K562 (cell line): ENCODE measurements at places on chromosomes 3 and 15. TPM values are rescaled to one million over a fixed set of nuclear protein-coding genes. Genes with fewer than 3 reads are reported as not detected.

- no peaks in the 10 kb centered on the region for H3K4me1 ChIP-seq
- no peak overlapping the region for H3K4me3 ChIP-seq
- H3K36me3 ChIP-seq, result no peaks in the 10 kb centered on the region
- DNase-seq, result no peak
Observed at GRCh38 chr3:32257042-32257441, 18.6 kb downstream of the CMTM8 start.

DNA sequence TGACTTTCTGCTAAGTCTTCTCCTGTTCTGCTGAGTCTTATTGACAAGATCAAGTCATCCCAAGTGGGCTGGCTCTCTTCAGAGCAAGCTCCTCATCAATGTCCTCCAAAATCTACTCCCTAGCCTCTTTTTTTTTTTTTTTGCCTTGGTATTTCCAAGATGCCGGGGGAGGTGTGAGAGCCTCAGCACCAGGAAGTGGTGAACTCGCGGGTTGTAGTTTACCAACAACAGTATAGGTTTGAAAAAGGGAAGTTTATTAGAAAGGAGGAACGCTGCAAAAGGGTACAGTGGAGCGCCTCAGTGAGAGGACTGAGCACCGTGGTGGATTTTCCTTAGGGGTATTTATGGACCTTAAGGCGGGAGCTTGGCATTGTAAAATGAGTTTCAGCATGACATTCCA is 94.3 kb upstream of the SGO1 start:
- no peaks in the 10 kb centered on the region for H3K36me3 ChIP-seq
- H3K4me3 ChIP-seq, result no peak overlapping the region
- DNase-seq, result no peak
- no peaks in the 10 kb centered on the region for H3K4me1 ChIP-seq

ACOX2 gene
- polyA plus RNA-seq, result not detected in 2 replicates

DNA sequence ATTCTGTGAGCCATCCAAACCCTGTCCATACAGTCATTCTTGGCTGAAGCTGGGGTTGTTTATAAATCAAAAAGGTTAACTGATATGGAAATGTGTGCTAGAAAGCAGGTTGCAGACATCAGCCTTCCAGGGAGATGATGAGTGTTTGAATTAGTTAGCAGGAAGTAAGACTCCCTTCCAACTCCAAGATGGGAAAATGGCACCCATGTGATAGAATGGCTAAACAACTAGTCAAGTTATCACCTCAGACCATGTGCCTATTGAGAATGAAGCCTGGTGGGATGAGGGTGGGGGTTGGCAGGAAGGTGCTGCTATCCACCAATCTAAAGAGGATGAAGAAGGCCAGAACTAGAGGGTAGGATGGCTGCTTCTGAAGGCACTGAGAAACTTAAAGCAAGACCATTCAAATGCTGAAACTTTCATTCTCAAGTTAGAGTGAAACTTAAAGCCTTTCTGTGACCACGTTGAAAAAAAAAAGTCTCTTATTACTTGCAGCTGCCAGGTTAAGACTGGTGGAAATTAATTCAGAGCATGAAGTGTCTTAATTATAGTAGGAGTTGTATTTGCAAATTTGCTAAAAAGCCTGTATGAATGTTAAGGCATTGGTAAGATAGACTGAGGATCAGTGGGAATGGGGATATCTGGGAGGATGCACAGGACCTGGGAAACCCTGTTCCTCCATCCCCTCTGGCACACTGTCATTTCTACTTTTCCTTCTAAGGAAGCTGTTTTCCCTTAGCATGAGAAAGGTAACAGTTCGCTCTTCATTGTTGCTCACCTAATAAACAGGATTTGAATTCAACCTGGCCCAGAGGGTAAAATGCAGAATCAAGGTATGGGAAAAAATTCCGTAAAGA is 36.8 kb downstream of the CCR3 start:
- H3K36me3 ChIP-seq, result no peaks in the 10 kb centered on the region
- H3K4me1 ChIP-seq, result no peaks in the 10 kb centered on the region
- DNase-seq, result no peak
- H3K27me3 ChIP-seq, result no peaks in the 10 kb centered on the region

DNA sequence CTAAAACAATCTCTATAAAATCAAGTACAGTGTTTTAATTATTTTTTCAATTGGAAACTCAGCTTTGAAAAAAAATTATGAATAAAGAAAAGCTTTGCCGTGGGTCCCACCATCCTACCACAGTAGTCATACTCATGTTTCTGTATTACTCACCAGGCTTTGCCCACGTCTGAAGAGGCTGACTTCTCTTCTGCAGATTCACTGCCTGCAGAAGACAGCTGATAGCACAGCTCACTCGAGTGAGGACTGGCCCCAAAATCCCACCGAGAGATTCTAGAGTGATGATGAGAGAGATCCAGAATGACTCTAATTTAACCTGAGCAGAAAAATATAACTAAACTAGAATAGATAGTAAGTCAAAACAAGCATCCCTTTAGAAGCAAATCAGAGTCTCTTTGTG is 11.9 kb downstream of the C2CD4B start:
- H3K4me1 ChIP-seq, result no peaks in the 10 kb centered on the region
- no peaks in the 10 kb centered on the region for H3K36me3 ChIP-seq
- no peak overlapping the region for H3K27ac ChIP-seq
- H3K27me3 ChIP-seq, result no peaks in the 10 kb centered on the region

GABRA5 gene
- not detected in 2 replicates for polyA plus RNA-seq

HTD2 gene
- 5.8 and 8.0 TPM in 2 replicates for polyA plus RNA-seq

GRCh38 chr3:160224256-160224655 is 966 bp upstream of the C3orf80 start:
- no peak for DNase-seq
- H3K27me3 ChIP-seq, result peaks cover 8% of the 10 kb centered on the region

DNA sequence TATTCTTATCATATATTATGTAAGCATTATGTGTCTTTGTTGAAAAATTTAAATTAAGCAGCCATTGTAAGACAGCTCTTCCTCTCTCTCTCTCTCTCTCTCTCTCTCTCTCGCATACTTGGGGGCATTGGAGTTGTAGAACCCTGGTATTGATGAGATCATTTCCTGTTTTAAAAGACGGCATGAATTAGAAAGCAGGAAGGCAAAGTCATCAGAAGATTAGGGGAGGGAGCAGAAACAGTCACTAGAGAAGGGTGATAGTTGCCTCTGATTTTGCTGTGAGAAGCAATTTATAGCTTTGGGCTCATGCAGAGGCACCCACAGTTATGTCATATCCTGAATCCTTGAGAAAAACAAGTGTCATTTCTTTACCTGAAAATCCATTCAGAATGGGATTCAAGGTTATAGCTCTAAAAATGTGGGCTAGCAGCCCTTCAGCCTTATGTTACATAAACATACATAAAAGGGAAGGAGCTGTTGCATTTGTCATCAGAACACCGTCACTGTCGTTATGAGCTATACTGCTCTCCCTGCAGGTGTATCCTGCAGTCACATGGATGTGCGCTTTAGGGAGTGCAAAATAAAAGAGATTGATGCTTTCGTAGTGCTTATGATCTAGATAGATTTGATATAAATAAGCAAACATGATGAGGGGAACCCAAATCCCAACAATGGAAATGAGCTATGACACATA is 213.8 kb downstream of the NR1D2 start:
- no peaks in the 10 kb centered on the region; the same call in 1 of the 2 replicates for H3K4me1 ChIP-seq
- no peak for DNase-seq

DNA sequence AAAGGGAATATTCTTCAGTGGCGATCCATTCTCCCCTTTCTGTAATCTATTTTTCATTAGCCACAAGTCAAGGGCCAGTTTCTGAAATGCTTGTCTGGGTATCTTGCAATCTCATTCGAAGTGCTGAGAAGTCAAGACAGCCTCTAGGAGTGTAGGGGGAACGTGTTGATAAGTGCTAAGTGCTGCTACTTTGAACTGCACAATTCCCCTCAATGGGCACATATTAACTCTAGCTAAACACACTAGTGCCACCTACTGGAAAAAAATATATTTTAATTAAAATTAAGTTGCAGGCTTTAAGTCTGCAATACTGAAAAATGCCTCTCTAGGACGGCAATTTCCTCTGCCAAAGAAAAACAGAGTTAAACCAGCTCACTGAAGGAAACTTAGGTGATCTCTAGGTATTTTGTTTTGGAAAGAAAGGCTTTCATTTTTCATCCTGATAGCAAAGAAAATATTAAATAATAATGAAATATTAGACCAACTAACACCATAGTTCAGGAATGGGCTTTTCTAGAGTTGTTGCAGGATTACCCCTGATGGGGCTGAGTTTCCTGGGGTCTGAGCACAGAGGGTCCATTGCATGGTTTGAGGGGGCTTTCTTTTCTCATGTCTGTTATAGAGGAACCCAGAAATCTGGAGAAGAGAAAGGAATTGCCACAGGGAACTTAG is 181.9 kb upstream of the KBTBD8 start:
- H3K4me3 ChIP-seq, result no peak overlapping the region
- no peak overlapping the region for H3K27ac ChIP-seq

GRCh38 chr3:45134758-45135521 is 11.2 kb downstream of the CDCP1 start:
- no peak overlapping the region for H3K4me3 ChIP-seq
- DNase-seq, result no peak
- H3K27me3 ChIP-seq, result no peaks in the 10 kb centered on the region
- H3K36me3 ChIP-seq, result peaks cover 7% of the 10 kb centered on the region
- peaks cover 82% of the 10 kb centered on the region for H3K4me1 ChIP-seq

DNA sequence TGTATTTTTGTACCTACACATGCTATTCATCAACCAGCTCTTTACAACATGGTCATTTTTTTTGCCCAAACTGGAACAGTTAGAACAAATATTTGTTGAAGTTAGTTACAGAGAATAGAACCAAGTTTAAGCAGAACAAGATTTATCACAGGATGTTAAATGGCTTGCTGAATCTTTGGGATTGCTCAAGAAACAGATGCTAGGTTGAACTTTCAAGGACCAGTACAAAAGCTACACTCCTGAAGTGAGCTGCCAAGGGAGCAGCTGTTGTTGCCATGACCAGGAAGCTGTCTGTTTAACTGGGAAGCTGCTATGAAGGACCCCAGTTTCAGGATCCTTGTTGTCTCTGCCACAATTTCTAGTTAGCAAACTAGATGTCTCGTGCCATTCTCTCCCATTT is 53.7 kb downstream of the ZIC1 start:
- no peaks in the 10 kb centered on the region for H3K27me3 ChIP-seq
- no peak for DNase-seq
- H3K27ac ChIP-seq, result no peak overlapping the region
- no peak overlapping the region for H3K4me3 ChIP-seq
- no peaks in the 10 kb centered on the region for H3K4me1 ChIP-seq

DNA sequence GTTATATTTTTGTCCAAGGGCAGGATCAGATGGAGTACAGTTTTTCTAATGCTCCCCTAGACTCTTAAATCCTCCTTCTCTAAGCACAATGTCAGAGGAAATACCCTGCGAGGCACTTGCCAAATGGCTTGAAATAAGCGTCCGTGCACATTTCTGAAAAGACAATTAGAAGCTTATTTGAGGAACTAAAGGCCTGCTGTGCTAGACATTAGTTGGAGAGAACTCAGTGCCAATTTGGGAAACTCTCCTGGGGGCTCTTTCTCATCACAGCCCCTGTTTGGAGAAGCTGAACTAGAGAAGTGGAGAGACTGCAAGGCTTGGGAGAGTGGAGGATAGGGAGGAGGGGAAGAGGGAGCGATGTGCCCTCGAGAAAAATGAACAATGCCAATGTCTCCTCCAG is 247.6 kb upstream of the C2CD4B start:
- H3K4me3 ChIP-seq, result no peak overlapping the region
- no peaks in the 10 kb centered on the region for H3K4me1 ChIP-seq
- H3K27ac ChIP-seq, result no peak overlapping the region

DNA sequence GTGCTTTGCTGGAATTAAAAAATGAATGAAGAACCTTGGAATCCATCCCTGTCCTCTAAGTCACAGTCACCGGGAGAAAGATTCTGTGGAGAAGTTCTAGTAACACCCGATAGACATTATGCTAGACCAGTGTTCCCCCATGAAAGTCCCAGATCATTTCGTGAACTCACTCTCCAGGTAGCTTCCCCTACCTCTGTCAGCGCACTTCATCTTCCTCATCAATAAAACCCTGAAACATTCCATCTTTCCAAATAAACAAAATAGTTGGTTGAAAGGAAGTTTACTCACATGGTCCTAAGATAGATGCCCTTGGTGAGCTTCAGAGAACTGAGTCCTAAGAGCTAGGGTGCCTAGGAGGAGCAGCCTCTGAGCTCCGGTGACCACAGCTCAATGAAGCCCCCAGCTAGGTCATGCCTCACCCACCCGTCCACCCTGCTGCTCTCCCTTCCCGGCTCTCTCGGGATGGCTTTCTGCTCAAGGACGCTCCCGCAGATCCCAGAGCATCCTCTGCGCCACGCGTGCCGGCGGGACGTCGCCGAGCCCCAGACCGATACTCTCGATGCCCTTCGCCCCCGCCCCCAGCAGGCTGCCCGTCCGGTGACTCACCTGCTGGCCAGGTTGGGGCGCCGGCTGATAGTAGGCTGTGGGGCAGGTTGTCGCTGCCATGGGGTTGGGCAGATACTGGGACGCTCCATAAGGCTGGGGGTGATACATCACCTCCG is 776 bp downstream of the VGLL3 start:
- H3K27me3 ChIP-seq, result no peaks in the 10 kb centered on the region
- DNase-seq, result no peak
- H3K4me1 ChIP-seq, result peaks cover 12% of the 10 kb centered on the region; the same call in 1 of the 2 replicates
- no peak overlapping the region for H3K4me3 ChIP-seq
- no peaks in the 10 kb centered on the region for H3K36me3 ChIP-seq

GOLGA8T gene
- not detected in 2 replicates for polyA plus RNA-seq

MINAR1 gene
- polyA plus RNA-seq, result 0.49 and 0.52 TPM in 2 replicates

ZPLD1 gene
- polyA plus RNA-seq, result 0.04 TPM in 1 of 2 replicates, not detected in the other

TBC1D21 gene
- not detected in 2 replicates for polyA plus RNA-seq

SUMF1 gene
- 5.2 and 7.4 TPM in 2 replicates for polyA plus RNA-seq

DNA sequence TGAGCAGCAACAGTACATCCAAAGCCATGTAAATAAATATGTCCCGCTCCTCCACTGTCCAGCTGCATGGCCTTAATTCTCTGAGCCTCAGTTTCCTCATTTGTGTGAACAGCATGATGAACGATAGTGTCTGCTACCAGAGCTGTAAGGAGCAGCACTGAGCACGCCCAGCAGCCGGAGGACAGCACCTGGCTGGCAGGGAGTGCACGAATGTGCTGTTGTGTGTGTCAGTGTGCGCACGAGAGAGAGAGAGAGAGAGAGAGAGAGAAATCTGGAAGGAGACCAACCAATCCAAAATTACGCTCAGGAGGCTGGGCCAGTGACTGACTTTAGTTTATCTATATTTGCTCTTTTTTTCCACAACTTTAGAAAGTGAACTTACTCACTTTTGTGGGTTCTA is 26.6 kb upstream of the PLXNA1 start:
- no peaks in the 10 kb centered on the region for H3K27me3 ChIP-seq
- no peaks in the 10 kb centered on the region for H3K36me3 ChIP-seq
- peaks cover 19% of the 10 kb centered on the region for H3K4me1 ChIP-seq
- no peak overlapping the region for H3K27ac ChIP-seq

DNA sequence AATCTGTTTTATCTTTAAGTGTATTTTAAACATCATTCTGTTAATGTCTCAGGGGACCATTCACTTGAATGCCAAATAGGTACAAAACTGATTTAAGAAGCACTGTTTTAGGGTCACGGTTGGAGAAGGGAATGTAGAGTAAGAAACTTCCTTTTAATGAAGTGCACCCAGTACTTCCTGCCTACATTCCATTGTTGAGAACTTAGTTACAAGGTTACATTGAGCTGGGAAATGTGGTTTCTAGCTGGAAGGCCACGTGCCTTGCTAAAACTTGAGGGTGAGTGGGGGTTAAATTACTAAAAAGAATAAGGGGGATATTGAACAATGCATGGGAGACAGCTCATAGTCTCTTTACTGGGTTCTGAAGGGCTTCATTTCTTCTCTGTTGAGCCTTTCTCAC is 78.3 kb upstream of the TBC1D5 start:
- no peak overlapping the region for H3K27ac ChIP-seq
- no peaks in the 10 kb centered on the region for H3K36me3 ChIP-seq
- peaks cover 7% of the 10 kb centered on the region; the same call in 1 of the 2 replicates for H3K27me3 ChIP-seq
- no peaks in the 10 kb centered on the region for H3K4me1 ChIP-seq
- H3K4me3 ChIP-seq, result no peak overlapping the region
